DND-41 (cell line): ENCODE measurements at places on chromosomes 2 and 18.

GRCh38 chr2:54611830-54612545 is 111.5 kb upstream of the EML6 start:
- peaks cover 28% of the 10 kb centered on the region for H3K36me3 ChIP-seq
- no peaks in the 10 kb centered on the region for H3K4me1 ChIP-seq
- H3K4me3 ChIP-seq = no peak overlapping the region
- DNase-seq = no peak
- H3K27ac ChIP-seq = no peak overlapping the region

GRCh38 chr2:65620524-65620923 is 188.1 kb upstream of the SPRED2 start:
- peaks cover 13% of the 10 kb centered on the region for H3K4me1 ChIP-seq
- DNase-seq = no peak
- H3K36me3 ChIP-seq = no peaks in the 10 kb centered on the region
- H3K4me3 ChIP-seq = no peak overlapping the region

DNA sequence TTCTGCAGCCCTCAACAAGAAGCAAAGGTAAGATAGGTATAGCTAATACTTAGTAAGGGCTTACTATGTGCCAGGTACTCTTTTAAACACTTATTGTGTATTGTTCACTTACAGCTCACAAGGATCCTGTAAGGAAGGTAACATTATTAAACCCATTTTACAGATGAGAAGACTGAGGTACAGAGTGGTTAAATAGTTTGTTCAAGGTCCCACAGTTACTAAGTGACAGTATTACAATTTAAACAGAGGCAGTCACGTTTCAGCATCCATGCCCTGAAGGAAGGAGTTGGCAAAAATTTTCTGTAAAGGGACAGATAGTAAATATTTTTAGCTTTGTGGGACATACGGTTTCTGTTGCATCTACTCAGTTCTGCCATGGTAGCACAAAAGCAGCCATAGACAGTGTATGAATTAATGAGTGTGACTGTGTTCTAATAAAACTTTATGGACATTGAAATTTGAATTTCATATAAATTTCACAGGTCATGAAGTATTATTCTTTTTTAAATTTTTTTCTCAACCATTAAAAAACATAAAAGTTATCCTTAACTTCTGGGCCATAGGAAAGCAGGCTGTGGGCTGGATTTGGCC is 75.7 kb downstream of the LTBP1 start:
- no peak overlapping the region for H3K27ac ChIP-seq
- H3K36me3 ChIP-seq = no peaks in the 10 kb centered on the region
- H3K4me3 ChIP-seq = no peak overlapping the region
- no peaks in the 10 kb centered on the region for H3K4me1 ChIP-seq

GRCh38 chr18:33034945-33035344 is 262.1 kb upstream of the KLHL14 start:
- no peaks in the 10 kb centered on the region for H3K36me3 ChIP-seq
- no peak overlapping the region for H3K4me3 ChIP-seq
- H3K4me1 ChIP-seq = no peaks in the 10 kb centered on the region
- DNase-seq = no peak
- no peaks in the 10 kb centered on the region for H3K27me3 ChIP-seq
- H3K27ac ChIP-seq = no peak overlapping the region

- no peak for DNase-seq
- H3K4me3 ChIP-seq = no peak overlapping the region
- H3K27ac ChIP-seq = no peak overlapping the region
- no peaks in the 10 kb centered on the region for H3K4me1 ChIP-seq
- H3K27me3 ChIP-seq = no peaks in the 10 kb centered on the region
- H3K36me3 ChIP-seq = no peaks in the 10 kb centered on the region
These were observed 243.8 kb downstream of the ERBB4 start for GRCh38 chr2:212294816-212295215.

DNA sequence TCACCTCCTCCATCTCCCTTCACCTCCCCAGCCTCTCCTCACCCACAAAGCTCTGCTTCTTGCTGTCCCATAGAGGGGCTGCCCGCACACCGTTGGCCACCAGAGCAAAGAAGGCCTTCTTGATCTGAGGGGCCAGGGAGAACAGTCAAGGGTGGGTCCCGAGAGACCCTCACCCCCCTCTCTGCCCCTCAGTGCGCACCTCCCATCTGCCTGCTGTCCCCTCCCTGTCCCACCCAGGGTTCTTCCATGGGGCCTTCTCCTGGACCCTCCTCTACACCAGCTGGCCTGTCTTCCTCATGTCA is 3.2 kb downstream of the PRKAG3 start:
- H3K4me1 ChIP-seq = no peaks in the 10 kb centered on the region
- H3K4me3 ChIP-seq = no peak overlapping the region
- peaks cover 20% of the 10 kb centered on the region for H3K27me3 ChIP-seq
- no peak for DNase-seq
- H3K36me3 ChIP-seq = no peaks in the 10 kb centered on the region

GRCh38 chr2:66562304-66562685 is 127.4 kb downstream of the MEIS1 start:
- H3K4me1 ChIP-seq = no peaks in the 10 kb centered on the region
- no peaks in the 10 kb centered on the region for H3K36me3 ChIP-seq
- peaks cover 3% of the 10 kb centered on the region for H3K27me3 ChIP-seq
- no peak overlapping the region for H3K27ac ChIP-seq
- no peak overlapping the region for H3K4me3 ChIP-seq

- no peak overlapping the region for H3K4me3 ChIP-seq
- no peak overlapping the region for H3K27ac ChIP-seq
- H3K27me3 ChIP-seq = no peaks in the 10 kb centered on the region
- no peak for DNase-seq
These were observed 191.2 kb upstream of the NABP1 start for GRCh38 chr2:191486584-191487320.

GRCh38 chr2:202038471-202039277 is 5.0 kb downstream of the FZD7 start:
- no peak overlapping the region for H3K27ac ChIP-seq
- no peak for DNase-seq
- no peaks in the 10 kb centered on the region for H3K36me3 ChIP-seq
- peaks cover 21% of the 10 kb centered on the region for H3K27me3 ChIP-seq
- no peak overlapping the region for H3K4me3 ChIP-seq
- H3K4me1 ChIP-seq = no peaks in the 10 kb centered on the region
